ENCODE measurements at places on chromosomes 5 and 9.

DNA sequence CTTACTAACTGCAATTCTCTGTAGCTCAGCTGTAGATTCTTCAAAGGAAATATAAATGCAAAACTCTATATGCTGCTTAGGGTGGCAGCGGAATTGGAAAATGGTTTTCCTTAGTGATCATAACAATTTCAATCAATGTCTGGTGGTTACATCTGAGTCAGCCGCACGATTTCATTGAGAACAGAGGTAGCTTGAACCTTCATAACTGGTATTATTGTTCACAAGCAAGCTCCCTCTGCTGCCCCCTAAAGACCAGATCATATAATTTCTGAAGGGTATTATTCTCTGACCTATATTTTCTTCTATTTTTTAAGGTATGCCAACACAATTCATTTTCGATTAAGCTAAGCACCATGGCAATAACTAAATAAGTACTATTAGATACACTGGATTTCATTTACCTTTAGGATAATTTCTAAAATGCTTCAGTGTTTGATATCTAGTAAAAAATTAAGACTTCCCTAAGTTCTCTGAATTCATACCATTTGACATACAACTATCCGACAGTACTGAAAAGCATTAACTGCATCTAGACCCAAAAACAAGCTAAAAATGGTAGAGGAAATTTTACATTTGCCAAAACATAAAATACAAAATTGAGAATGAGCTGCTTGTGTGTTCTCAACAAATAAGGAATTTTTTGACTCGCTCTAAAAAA is 181.1 kb upstream of the SPEF2 start:
- peak; percentile 38 for DNase-seq

- DNase-seq: no peak
These were observed 2.7 kb upstream of the HSPA4 start for GRCh38 chr5:133048993-133049725.

GRCh38 chr9:110021891-110022290 is 186.1 kb downstream of the C9orf152 start:
- DNase-seq: no peak

- DNase-seq: no peak
These were observed 45.0 kb downstream of the CRB2 start for GRCh38 chr9:123400926-123401503.

DNA sequence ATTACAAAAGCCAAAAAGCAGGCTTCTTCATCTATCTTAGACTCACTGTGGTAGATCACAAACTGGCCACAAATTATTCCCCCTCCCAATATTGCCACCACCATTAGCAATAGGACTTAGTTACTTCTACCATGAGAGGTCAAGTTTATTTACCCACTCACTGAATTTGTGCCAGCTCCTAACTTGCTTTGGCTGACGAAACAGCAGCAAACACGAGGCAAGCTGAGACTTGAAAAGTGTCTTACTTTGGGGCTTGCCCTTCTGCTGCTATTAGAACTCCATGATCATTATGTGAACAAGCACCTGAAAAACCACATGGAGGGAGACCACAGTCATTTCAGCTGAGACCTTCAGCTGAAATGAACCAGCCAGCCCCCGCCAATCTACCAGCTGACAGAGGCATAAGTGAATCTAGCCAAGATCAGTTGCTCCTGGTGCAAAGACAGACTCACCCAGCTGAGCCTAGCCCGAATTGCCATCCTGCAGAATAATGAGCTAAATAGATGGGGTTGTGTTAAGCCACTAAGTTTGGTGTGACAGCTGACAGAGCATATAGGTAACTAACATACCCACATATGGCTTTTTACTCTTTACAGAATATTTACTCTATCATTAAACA is 5.7 kb downstream of the WDR41 start:
- DNase-seq: no peak

- DNase-seq: no peak
These were observed 67.4 kb upstream of the PTCH1 start for GRCh38 chr9:95584176-95584575.

Data from colonic mucosa (tissue), 4 donors.